ENCODE measurements at places on chromosomes 11 and 22. TPM values are rescaled to one million over a fixed set of nuclear protein-coding genes. Genes with fewer than 3 reads are reported as not detected.

The RBM7 gene
- polyA plus RNA-seq, result 58.4 TPM

The MRGPRF gene
- polyA plus RNA-seq, result 18.9 TPM

The SPTBN2 gene
- polyA plus RNA-seq, result 51.5 TPM

The PTS gene
- 63.5 TPM for polyA plus RNA-seq

The KCNQ1OT1 gene
- 2.8 TPM for polyA plus RNA-seq

The OR56A1 gene
- polyA plus RNA-seq, result not detected

The FXYD6 gene
- 114 TPM for polyA plus RNA-seq

The UPK3A gene
- polyA plus RNA-seq, result 1.5 TPM

The OR5A1 gene
- 0.03 TPM for polyA plus RNA-seq

The C22orf31 gene
- 1.5 TPM for polyA plus RNA-seq

The TMEM121B gene
- 1.0 TPM for polyA plus RNA-seq

The OR5L1 gene
- not detected for polyA plus RNA-seq

The VWCE gene
- 4.7 TPM for polyA plus RNA-seq

- DNase-seq, result no peak
Measured at GRCh38 chr22:31327806-31328543, 18.2 kb downstream of the PATZ1 start.

DNA sequence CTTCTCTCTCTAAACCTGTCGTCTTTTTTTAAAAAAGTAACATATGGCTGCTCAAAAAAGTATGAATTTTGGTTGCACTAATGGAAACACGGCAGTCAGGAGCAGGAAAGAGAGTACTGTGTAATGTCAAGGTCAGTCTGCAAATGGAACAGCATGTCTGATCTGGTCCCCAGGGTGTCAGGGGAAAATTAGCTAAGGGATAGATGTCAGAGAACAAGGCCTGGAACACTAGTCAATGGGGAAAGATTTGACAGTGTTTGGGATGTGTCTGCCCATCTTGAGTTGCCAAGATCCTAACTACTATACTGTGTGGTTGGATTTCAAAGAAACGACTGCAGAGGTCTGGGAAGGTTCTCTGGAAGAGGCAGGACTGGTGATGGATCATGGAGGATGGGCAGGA, 65.7 kb upstream of the PHOX2A start:
- DNase-seq, result no peak

- DNase-seq, result no peak
Measured at GRCh38 chr11:36492724-36493304, 17.3 kb downstream of the TRAF6 start.

GRCh38 chr11:14444441-14445189, 55.0 kb downstream of the COPB1 start:
- no peak for DNase-seq

GRCh38 chr11:121336279-121336937, 43.8 kb downstream of the SC5D start:
- DNase-seq, result no peak

GRCh38 chr11:129840236-129840635, 24.6 kb downstream of the TMEM45B start:
- no peak for DNase-seq

GRCh38 chr11:24688981-24689380, 192.1 kb downstream of the LUZP2 start:
- DNase-seq, result no peak

DNA sequence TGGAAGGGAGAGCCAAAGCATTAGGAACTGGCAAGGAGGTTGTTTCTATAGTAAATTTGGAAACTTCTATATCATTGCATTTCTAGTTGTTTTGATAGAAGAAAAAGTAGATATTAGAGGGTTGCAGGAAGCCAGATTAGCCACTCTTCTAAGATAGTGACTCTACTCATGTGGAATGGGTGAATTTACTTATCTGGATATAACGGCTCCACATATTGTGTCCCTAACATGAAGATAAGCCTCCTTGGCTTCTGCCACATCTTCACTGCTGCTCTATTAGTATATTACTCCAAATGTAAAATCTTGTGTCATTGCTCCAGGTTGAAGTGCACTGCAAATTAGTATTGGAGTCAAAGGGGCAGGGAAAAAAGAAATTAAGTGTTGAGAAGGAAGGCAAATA, 283.3 kb downstream of the CASP12 start:
- DNase-seq, result no peak

DNA sequence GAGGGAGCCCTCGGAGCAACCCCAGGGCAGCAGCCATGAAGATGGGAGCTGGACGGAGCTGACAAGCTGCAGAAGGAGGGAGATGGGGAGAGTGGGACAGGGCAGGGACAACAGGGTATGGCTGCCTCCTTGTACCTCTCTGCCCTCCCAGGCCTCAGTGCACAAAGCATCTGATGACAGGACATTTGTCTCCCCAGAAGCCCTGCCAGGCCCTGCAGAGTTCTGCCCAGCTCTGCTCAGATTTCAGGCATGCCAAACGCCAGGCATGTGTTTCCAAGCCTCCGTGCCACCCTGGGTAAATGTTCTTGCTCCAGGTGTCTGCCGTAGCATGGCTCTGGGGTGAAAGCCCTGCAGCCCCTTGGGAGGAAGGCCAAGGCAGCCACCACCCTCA, 1.1 kb upstream of the IFITM10 start:
- DNase-seq, result no peak

DNA sequence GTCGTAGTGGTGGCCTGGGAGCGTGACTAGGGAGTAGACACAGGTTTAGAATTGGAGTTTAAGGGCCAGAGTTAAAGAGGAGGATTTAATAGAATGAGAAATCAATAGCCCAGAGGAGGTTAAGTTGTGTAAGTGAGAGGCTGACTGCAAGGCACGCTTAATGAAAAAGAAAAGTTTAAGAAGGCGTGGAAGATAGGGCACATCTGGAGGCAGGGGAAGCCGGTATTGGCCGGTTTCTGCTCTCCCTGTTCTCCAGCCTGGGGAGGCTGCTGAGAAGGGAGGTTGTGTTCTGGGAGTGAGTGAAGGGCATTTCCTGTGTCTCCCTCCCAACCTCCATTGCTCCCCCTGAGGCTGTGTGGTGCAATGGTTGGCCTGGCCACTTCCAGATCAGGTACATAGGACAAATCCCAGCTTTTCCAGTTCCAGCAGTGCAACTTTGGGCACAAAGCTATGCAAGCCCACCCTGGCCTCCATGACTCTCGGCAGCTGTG, 6.3 kb downstream of the GRIK4 start:
- DNase-seq, result peak; percentile 80

- no peak for DNase-seq
Measured at GRCh38 chr22:49417833-49418232, 409.8 kb downstream of the BRD1 start.

DNA sequence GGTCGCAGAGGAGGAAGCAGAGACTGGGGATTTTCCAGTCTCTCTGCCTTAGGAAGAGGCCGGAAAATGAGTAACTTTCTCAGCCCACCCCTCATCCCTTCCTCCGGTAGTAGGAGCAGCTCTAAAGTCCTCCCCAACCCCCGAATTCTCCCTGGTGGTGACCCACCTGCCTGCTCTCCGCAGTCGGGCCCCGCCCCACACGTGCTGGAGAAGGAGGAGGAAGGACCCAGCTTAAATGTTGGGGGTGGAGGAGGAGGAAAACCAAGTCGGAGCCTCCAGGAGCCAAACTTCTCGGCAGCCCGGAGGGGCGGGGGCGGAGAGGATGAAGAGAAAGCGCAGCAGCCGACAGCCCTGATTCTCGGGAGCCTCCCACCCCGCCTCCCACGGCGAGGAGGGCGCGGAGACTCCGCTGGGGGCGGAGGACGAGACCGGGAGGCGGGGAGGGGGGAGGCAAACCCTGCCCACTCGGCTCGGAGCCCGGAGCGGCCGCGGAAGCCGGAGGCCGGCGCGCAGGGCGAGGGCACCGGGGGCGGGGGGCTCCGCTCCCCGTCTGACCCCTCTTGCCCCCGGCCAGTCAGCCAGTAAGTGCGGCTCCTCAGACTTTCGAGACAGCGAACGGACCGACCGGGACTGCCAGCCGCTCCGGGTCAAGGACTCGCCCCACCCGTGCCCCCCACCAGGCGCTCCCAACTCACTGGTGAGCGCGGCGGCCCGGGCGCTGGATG, at the start of gene TPBGL:
TSS of gene TPBGL (plus strand) at position 464 of the 725 bp plus-strand sequence. CDS start 276 bp downstream, outside the sequence.
- no peak for DNase-seq

GRCh38 chr11:129067454-129067853, 124.7 kb downstream of the ARHGAP32 start:
- no peak for DNase-seq

GRCh38 chr22:21834869-21835268, 32.6 kb downstream of the MAPK1 start:
- no peak for DNase-seq

DNA sequence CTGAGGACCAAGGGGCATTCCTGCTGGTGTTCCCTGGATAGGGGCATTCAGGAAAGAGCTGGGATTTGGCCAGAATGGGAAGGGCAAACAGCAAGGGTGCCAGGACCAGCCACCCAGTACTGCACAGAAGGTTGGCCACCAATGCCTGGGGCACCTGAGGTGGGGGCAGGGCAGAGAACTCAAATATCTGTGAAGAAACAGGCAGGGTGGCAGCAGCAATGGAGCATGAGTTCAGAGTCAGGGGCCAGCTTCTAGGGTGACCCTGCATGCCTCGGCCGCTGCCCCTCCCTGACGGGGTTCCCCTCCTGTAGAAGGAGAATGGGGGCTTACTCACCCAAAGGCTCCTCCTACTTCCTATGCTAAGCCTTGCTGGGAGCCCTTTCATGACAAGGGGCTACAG, 79.3 kb upstream of the SHANK2 start:
- no peak for DNase-seq

DNA sequence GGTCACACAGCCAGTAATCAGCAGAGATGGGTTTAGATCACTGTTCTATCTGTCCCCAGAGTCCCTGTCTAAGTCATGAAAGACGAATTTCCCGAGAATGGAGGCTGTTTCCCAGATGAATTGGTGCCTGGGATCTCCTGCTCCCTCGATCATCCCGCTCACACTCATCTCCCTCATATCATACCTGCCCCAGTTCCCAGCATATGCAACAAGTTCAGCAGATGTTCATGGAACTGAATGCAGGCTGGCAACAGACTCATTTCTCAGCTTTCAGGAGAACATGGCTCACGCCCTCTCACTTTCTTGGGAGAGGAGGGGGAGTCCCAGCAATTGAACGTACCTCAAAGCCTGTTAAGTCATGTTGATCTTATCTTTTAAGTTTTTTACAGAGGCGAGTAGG, 22.1 kb downstream of the CD6 start:
- DNase-seq, result no peak

DNA sequence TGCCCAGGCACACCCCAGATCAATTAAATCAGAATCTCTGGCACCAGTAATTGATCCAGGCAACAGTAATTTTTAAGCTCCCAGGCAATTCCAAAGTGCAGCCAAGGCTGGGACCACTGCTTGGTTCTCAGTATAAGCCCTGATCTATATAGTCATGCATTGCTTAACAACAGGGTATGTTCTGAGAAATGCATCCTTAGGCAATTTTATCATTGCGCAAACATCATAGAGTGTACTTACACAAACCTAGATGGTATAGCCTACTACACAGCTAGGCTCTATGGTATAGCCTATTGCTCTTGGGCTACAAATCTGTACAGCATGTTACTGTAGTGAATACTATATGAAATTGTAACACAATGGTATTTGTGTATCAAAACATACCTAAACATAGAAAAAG, 651 bp upstream of the C11orf42 start:
- no peak for DNase-seq
